ENCODE measurements at places on chromosomes 7 and 10.

DNA sequence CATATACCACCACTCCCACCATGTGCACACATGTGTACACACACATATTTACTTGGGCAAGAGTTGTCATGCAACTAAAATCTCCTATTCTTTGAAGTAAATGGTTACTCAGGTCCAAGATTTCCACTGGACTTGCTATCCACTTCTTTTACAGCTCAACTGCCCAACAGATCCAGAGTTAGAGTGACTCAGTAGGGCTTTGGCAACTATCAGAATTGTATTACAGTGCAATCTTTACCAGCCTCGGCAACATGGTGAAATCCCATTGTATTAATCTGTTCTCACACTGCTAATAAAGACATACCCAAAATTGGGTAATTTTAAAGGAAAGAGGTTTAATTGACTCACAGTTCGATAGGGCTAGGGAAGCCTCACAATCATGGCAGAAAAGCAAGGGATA is 51.9 kb upstream of the ABLIM1 start:
- no peak for DNase-seq

GRCh38 chr7:39826166-39826565 is 123.9 kb upstream of the CDK13 start:
- DNase-seq, result no peak

GRCh38 chr10:60101821-60102220 is 195.5 kb upstream of the CCDC6 start:
- no peak for DNase-seq

GRCh38 chr10:515674-516073 is 173.8 kb downstream of the DIP2C start:
- DNase-seq, result no peak

- peak; percentile 3 for DNase-seq
These were observed 733 bp downstream of the HIBADH start for GRCh38 chr7:27661811-27662489.

DNA sequence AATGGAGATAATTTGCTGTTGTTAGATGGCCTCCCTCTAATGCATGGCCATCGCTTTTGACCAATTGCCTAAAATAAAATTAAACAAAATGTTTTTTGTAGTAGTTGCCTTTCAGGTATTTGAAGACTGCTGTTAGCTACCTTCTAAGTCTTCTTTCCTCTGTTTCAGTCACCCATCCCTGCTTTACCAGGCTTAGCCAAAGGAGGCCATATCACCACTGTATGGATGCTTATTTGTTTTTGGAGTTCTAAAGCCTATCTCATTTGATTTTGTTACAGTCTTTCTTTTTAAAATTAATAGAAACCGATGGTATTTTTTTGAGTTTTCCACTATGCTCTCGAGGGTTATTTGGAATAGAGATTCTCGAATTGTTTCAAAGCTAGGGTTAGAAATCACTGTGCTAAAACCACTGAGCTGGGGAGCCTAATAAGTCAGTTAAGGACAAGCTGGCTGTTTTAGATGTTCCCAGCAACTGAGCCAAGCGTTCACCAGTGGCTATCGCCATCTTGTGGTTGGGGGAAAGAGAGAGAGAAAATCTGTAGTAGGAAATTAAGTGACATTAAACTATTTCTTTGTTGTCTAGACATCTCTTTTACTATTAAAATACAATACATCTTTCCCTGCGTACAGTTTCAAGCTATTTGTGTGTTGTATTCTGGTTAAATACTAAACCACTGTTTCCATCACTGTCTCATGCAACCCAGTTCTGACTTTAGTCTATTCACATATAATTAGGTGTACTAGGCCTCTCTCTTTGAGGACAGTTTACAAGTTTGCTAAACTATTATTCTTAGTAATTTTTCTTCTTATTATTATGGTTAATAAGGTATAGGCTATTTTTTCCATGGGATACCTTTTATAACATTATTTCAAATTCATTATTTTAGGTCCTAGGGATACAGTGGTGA is 52.2 kb downstream of the GPR158 start:
- no peak for DNase-seq

DNA sequence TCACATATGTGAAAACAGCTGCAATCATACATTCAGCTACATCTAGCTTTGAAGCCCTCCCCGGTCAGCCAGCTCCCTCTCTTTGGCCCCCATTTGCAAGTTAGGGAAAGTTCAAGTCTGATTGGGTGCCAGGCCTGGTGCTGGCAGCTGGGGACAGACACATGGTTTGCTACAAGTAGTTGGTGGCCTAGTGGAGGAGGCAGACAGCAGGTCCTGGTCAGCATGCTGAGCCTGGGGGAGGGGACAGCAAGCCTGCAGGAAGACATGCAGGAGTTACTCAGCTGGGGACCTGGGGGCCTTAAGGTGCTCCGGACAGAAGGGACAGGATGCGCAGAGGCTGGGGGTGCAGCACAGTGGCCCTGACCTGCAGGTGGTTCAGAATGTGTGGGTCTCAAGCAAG is 956.9 kb upstream of the ZNF722 start:
- DNase-seq, result no peak

DNA sequence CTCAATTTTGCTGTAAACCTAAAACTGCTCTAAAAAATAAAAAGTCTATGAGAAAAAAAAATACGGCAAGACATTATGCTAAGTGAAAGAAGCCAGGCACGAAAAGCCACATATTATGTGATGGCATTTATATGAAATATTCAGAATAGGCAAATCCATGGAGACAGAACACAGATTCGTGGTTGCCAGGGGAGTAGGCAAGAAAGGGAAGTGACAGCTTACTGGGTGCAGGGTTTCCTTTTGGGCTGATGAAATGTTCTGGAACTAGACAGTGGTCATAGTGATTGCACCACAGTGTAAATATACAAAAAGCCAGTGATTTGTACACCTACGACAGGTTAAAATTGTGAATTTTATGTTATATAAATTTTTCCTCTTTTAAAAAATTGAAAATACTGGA is 41.3 kb upstream of the GLI3 start:
- no peak for DNase-seq

DNA sequence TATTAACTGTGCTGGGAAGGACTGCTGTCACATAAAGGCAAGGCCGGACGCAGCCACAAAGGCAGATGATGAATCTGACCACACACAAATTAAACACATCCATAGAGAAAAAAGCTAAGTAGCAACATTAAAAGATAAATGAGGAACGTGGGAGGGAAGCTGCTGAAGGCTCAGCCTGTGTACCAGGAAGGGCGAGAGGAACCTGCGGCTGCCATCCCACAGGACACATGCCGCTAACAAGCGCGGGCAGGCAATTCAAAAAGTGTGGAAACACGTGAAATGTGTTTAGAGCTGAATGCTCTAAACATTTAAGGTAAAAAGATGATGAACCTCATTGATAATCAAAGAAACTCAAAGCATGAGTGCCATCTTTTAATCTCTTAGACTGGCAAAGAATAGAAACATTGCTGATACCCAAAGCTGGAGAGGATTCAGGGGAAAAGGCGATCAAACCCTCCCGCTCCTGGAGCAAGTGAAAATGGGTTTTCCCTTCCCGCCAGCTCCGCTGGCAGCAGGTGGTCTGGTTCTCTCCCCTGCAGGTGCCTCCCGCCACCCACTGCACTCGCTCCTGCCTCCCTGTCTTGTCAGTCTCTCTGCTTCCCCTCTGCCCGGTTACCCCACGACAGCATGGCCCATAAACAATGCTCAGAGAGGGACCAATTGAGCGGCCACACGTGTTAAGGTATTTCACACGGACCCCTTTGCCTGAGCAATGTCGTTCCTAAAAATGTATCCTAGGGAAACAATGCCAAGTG is 4.2 kb downstream of the STK32C start:
- DNase-seq, result no peak

DNA sequence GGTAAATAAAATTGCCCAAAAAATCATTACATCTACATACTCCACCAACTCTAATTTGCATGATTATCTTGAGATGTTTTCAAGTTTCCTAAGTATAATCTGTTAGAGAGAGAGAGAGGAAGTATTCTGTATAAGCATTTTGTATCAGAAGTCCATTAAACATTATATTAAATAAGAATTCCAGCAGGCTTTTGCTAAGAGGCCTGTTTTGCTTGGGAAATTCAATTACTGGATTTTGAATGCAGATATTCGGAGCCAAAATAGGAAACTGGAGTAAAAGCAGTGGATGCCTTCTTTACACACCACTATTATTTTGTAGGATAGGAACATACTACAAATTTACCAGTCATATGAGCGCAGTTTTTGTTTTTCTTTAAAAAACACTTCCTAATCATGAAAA is 727.8 kb downstream of the CNTNAP2 start:
- DNase-seq, result no peak

DNA sequence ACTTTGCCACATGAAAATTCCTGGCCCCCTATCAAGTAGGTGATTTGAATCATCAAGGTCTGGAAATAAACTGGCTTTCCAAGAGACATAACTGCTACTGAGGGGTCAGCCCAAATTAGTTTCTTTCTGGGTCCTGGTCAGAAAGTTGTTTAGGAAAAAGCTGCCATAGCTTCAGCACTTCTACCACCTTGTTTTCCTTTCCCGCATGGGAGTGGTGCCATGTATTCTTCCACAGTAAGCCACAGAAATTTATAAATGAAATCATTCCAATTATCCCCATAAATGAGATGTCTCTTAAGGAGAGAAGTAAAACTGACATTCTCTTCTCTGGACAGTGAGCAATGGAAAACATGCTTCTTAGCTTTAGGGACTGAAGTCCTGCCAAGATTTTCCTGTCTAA is 80.8 kb downstream of the PHYHIPL start:
- DNase-seq, result no peak

DNA sequence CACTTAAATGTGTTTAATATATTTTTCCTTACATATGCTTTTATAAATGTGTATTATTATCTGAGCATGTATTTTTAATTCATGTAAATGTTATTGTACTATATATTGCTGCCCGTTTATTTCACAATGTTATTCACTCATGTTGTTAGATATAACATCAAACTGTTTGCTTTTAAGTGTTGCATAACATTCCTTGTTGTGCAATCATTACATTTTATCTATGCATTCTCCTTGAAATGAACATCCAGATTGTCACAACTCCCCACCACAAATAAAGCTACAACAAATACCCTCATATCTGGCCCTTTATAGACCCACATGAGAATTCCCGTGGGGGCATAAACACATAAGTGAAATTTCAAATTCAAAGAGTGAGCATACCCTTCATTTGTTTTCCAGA is 264.2 kb downstream of the HPSE2 start:
- no peak for DNase-seq

GRCh38 chr10:60980997-60981396 is 37.0 kb upstream of the RHOBTB1 start:
- no peak for DNase-seq

- DNase-seq, result no peak
These were observed 124.7 kb downstream of the NRP1 start for GRCh38 chr10:33209802-33210201.

DNA sequence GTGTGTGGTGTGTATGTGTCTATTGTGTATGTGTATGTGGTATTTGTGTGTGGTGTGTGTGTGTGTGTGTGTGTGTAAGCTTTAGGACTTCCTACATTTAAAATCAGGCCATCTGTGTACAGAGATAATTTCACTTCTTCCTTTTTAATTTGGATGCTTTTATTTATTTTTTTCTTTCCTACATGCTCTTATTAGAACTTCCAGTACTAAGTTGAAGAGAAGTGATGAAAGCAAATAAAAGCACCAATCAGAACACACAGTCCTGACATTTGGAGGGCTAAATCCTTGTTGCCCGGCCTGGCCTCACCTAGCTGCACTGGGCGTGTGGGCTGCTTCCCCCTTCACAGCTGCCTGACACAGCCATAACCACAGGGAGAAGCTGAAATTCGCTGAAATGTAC is 3.8 kb upstream of the MRC1 start:
- no peak for DNase-seq

DNA sequence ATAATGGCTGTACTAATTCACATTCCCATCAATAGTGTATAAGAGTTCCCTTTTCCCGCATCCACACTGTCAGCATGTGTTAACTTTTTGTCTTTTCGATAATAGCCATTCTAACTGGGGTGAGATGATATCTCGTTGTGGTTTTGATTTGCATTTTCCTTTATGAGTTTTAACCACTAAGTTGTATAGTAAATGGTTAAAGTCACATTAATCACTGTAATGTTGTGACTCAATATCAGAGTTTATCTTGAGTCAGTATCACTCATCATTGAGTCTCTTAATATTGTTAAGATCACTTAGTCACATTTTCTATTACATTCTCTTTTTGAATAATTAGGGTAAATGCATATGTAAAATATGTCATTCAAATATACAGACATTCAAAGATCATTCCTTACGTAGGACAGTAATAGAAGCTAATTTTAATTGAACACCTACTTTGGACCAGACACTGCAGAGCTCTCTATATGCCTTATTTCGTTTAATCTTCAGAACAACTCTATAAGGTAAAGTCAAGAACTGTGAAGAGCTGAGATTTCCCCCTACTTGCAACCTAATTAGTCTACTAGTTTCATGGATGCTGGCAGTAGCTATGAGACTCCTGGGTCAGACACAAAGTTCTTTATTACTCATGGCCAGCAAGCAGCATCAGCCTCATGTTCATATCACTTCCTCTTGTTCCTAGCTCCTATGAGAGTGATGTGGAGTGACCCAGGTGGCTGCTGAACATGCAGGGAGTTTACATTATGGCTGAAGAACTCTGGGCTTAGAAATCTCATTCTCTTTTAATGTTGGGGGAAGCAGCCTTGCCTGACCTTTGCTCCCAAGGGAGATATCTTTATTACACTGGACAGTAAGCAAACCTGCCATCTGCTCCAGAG is 30.5 kb downstream of the CREB5 start:
- no peak for DNase-seq

GRCh38 chr7:151520419-151521261 is 945 bp upstream of the RHEB start:
- DNase-seq, result peak; percentile 10

GRCh38 chr7:110071192-110071591 is 1019.7 kb upstream of the LRRN3 start:
- no peak for DNase-seq

DNA sequence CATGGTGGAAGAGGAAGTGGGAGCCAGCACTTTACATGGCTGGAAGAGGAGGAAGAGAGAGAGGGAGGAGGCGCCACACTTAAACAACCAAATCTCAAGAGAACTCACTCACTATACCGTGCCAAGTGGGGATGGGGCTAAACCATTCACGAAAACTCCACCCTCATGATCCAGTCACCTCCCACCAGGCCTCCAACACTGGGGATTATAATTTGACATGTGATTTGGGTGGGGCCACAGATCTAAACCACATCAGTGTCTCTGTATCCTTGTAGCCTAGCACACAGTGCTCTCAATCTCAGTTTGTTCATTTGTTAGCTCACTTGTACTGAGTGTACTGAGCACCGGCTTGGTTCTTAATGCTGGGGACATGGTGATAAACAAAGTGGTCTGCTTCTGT is 228.3 kb downstream of the BUB3 start:
- DNase-seq, result no peak

GRCh38 chr7:14905764-14906163 is 3.2 kb upstream of the DGKB start:
- DNase-seq, result no peak

GRCh38 chr7:20200361-20200760 is 16.8 kb downstream of the MACC1 start:
- no peak for DNase-seq

GRCh38 chr7:157555944-157556641 is 219.3 kb downstream of the DNAJB6 start:
- DNase-seq, result no peak

- no peak for DNase-seq
These were observed 82.0 kb downstream of the FGFR2 start for GRCh38 chr10:121516093-121516865.
